Activated CD4-positive, CD25-positive, alpha-beta regulatory T cell treated with anti-CD3 and anti-CD28 coated beads, Interleukin-2, amount 50 U/mL, for 24 hours (primary cell): ENCODE measurements at places on chromosomes 7 and 10.

- no peak for ATAC-seq
These were observed 28.0 kb downstream of the CTBP2 start for GRCh38 chr10:125132344-125132743.

GRCh38 chr7:33901199-33901598 lies 4.1 kb upstream of the BMPER start:
- no peak for ATAC-seq

DNA sequence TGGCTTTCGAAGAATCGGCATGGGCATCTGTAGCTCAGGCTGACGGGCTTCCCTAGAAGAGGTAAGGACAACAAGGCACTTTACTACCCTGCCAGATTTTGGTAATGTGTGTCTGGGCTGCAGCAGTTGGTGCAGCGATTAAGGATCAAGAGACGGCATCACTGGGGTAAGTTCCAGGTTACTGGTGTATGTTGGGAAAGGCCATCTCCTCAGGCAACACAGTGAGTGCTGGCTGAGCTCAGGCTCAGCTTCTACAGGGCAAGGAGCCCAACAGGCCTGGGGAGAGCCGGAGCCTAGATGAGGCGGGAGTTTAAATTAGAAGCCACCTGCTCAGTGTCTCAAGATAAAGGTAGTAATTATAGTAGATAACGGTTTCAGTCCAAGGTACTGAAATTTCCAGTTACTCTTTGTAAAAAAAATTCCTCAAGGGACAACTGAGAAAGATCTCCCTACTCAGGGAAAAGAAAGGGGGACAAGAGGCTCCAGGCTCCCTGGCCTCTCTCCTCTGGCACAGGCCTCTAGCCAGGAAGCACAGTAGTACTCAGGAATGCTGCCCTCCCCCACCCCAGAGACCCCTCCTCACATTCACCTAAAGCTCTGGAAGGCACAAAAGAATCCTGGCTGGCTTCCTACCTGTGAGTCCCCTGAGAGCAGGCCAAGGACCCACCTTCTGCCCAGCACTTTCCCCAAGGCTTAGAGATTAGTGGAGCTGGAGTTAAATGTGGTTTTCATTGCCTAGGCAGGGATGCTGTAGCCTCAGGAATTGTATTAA lies 3.9 kb downstream of the CXCL12 start:
- no peak for ATAC-seq

DNA sequence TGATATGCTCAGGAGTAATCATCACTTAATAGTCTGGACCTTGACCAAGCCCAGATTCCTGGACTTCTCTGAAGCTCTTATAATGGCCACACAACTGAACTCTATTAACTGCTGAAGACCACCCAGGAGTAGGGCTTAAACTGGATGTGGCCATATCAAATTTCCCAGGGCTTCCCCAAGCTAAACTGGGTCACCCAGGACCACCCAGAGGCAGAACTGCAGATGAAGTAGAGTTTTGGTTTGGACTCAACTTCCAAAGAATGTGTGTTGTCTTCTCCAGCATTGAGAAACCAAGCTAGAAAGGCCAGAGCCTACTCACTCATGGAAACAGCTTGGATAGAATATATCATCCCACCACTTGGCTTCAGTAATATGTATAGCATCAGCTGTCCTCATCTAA lies 358.2 kb upstream of the MEOX2 start:
- no peak for ATAC-seq

DNA sequence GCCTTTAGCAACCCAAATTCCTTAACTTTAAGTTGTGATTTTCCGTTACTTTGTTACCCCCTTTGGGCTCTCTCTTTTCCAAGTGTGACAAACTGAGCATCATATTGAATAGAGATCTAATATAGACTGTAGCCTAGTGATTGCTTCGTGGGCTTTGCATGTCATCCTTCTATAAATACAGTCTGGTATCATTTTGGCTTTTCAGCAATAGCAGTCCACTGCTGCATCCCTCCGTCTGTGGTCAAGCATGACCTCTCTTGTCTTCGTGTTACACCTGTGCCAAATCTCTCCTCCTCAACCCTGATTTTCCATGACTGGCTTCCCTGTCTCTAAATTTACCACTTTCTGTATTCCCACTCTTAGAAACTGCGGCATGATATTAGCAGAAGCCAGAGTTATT lies 53.8 kb upstream of the AGK start:
- no peak for ATAC-seq

GRCh38 chr10:101080933-101081931 lies 19.4 kb downstream of the KAZALD1 start:
- no peak for ATAC-seq

DNA sequence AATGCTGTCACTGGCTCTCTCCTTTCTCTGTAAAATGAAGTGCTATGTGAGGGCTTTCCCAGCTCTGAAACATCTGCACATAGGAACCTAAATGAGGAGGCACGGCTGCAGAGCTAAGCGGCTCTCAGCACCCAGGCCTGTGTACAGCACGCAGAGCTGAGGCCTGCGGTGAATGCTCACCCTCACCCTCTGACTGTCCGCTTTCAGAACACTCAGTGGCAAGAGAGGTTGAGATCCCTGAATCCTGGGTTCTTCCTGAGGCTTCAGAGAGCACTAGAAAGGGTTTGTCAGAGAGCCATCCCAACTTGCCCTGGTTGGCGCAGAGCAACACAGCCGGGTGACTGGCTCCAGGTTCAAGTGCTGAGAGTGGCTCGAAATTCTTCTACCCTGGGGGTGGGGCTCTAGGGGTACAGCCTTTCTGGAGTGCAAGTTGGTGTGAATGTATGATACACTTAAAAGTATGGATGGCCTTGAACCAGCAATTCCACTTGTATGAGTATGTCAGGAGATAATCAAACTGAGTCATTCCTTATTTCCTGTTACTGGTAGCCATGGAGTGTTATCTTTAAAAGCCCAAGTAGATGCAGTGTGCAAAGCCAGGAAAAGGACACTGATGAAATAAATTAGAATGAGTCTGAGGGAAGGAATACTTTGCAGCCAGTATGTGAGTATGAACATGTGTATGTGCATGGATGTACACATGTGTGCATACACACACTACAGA lies 1.7 kb upstream of the CCDC201 start:
- no peak for ATAC-seq

DNA sequence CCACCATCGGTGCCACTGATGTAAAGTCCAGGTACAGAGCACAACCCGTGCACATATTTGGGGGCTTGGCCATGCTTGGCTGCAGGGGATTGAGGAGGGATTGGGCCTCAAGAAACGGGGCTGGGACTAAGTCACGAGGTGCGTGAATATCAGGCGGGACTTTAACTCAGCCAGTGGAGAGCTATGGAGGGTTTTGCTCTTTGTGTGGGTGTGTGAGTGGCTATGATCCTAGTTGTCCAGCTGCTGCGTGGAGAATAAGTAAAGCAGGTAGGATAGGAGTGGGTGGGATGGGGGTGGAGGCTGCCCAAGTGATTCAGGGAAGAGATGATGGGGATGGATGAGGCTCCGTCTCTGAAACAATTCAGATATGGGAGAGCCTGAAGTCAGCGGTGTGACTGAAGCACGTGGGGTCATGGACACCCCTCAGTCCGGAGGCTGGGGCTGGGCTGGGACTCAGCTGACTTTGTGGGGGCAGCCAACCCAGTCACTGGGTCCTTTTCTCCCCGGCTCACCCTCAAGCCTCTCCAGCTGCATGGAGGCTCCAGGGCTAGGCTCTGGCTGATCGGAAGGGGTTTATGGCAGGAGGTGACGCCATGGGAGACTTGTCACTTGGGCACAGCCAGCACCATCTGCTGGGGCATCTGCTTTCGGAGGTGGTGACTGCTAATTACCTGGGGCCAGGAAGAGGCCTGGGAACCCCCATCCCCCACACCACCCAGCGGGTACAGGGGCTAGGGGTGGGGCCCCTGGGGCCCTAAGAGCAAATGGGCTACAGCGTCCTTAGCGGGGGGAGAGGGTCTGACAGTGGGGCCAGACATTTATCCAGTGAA lies 1.7 kb upstream of the LFNG start:
- ATAC-seq: no peak

DNA sequence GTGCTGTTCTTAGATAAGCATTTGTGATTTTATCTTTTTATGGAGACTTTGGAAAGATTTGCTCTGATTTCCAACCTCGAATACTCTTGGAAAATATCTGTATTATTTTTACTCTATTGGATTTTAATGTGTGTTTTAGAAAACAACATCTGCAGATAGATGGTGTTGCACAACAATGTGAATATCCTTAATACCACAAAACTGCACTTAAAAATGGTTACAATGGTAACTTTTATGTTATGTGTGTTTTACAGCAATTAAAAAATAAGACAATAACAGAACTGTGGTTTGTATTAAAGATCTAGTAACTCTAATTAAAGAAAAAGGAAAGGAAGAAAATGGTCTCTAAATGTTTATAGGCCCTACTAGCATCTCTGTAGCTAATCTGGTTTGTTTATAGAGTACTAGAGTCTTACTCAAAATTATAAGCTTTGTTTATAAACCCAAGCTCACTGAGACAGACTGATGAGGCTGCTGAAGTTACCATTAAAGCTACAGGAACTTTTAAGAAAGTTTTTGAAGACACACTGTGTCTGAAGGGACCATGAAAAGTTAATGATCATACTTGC lies 74.6 kb upstream of the CC2D2B start:
- ATAC-seq: no peak

DNA sequence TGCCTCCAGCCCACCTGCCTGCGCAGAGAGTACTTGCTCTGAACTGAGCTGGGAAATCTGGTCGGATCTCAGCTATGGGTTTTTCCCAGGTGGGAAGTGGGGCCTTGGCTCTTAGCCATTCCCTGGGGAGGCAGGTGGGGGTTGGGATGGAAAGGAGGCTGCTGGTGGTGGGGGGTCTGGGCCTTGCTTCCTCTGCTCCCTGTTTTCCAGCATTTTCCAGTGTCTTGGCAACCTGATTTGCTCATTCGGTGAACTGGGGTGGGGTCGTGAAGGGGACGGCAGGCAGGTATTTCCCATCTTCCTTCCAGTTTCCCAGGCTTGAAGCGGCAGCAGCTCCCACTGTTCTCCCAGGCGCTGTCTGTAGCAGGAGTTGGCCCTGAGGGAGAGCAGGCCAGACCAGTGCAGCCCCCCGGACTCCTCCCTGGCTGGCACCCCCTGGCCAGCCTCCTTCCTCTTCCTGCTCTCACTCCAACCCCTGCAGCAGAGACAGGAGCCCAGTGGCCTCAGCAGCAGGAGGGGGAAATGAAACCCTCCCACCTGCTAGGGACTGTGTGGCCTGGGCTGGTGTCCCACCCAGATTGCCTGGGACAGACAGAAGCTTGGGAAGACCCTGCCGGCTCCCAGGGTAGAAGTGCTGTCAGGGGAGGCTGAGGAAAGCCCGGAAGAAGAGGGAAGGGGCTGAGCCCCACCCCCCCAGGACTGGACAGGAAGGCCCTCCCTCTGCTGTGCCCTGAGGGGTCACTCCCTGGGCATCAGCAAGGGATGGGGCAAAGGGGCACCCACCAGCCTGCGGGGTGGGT lies 6.6 kb downstream of the TRIM8 start:
- ATAC-seq: no peak

DNA sequence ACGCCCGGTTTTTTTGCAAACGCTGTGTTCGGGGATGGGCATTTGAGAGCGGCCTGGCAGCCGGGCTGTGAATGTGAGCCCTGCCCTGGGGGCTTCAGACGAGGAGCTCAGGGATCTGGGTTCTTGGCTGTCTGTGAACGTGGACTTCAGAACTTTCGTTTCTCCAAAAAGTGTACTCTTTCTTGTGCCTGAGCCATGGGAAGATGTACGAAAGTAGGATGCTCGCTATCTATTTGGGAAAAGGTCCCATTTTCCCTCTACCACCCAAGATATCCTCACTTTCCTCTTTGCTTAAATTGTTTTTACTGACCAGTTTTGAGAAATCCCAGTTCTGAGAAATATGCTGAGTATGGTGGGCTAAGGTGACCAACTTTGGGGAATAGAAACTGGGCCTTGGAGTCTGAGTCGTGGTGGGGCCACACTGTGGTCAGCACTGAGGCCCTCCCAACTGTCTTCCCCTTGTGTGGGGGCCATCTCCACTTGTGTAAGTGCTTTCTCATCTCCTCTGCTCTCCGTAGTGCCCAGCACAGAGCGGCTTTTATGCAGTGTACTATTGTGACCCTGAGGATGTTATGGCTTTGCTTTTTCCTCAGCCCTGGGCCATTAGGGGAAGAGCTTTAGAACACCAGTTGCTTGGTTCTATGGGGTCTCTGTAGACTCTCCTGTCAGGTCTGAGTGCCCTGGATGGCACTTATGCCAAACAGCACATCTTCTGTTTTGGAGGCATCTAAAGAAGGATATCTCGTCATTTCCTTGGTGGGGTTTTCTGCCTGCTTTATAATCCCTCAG lies 918 bp downstream of the DBNL start:
- no peak for ATAC-seq

- ATAC-seq: no peak
These were observed 451.9 kb downstream of the KCNMA1 start for GRCh38 chr10:77185696-77186095.

GRCh38 chr7:15891151-15891881 lies 204.8 kb upstream of the MEOX2 start:
- no peak for ATAC-seq

DNA sequence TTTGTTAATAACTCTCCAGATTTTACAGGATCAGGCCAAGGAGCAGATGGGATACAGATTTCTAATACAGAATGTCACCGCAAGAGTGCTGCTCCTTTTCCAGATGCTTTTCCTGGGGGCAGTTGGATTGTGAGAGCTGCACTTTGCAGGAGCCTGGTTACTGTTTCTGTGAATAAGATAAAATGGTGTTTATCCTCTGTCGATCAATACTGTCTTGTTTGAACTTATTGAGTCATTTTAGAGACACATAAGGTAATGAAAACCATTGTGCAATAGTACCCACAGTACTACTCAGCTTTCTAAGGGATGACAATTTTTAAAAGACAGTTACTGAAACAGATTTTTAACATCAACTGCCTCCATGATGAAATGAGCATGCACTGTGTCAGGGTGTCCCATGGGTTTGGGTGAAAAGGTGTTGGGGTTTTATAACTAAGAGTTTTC lies 2.9 kb downstream of the A1CF start:
- no peak for ATAC-seq

- ATAC-seq: no peak
These were observed 1.3 kb upstream of the PAPSS2 start for GRCh38 chr10:87658321-87658795.

GRCh38 chr7:47357863-47358262 lies 224.0 kb downstream of the TNS3 start:
- ATAC-seq: no peak

DNA sequence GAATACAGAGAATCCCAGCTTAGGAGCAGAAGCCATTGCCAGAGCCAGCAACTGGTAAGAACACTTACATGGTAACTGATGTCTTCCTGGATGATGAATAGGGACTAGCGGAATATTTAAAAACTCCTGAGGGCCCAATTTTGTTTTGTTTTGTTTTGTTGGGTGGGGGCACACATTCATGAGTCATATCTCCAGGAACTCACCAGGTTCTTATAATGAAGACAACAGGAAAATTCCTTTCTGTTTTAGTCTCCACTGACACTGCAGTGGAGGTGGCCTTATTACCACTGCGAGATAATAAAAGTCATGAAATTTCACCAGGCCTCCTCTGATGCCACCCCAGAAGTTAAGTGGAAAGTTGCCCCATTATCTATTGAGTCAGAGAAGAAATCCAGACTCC lies 6.6 kb upstream of the CUZD1 start:
- no peak for ATAC-seq

- no peak for ATAC-seq
These were observed 14.4 kb downstream of the TAS2R41 start for GRCh38 chr7:143492043-143492471.
